ENCODE measurements at places on chromosomes 4 and X. TPM values are rescaled to one million over a fixed set of nuclear protein-coding genes. Genes with fewer than 3 reads are reported as not detected.

Gene UGT2B10
- not detected for total RNA-seq

Gene OCRL
- total RNA-seq: 1.8 TPM

Gene PNMA3
- total RNA-seq: 0.80 TPM

Gene MMAA
- total RNA-seq: 13.9 TPM

Gene USP51
- 1.1 TPM for total RNA-seq

Gene SMIM10
- total RNA-seq: 2.1 TPM

Gene PRDX4
- 65.5 TPM for total RNA-seq

Gene TRPC5OS
- not detected for total RNA-seq

Gene SPIN3
- total RNA-seq: 7.6 TPM

All from activated CD8-positive, alpha-beta memory T cell treated with anti-CD3 and anti-CD28 coated beads for 36 hours (primary cell).